ENCODE measurements at places on chromosomes 2 and 18.

DNA sequence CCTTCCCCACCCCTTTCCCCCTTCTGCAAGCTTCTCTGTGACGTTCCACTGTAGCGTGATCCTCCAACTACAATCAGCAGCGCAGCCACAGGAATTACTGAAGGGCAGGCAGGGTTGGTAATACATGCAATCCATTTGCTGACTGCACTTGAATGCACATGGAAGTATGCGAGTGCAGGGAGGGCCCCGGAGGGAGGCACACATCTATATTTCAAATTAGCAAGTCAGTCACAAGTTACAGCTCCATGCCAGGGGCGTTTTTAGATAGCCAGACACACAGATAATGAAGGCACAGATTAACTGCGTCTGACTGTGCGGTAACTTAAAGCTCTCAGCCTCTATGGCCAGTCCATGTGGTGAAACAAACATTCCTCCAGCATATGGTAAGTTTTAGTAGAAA, 209.2 kb upstream of the GATA6 start:
- DNase-seq: no peak

DNA sequence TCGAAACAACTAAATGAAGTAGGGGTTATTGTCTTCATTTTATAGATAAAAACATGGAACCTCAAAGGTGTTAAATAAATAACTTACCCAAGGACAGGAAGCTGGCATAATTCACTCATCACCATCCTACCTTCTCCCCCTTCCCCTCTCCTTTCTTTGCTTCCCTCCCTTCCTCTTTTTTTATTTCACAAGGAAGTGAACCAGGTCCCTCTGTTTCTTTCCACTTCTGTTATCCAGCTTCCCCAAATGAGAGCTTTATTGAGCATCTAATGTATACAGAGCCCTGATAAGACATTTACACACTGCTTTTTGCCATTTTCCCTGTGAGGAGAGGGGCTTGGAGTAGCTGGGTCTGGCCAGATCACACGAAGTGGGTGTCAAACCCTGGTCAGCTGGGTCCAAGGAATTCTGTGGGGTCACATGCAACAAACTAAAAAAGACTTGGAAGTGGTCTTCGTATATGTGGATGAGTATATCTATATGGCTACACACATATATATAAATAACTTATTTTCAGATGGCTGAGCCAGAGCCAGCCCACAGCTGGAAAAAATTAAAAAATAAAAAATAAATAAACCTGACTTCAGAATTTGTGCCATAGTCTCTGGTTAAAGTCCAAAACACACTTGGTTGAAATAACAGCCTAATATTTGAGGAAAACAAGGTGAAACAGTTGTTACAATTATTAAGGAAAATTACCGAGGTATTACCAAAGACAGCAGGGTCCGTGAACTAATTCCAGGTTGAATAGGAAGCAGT, 49.3 kb upstream of the FOSL2 start:
- no peak for DNase-seq

DNA sequence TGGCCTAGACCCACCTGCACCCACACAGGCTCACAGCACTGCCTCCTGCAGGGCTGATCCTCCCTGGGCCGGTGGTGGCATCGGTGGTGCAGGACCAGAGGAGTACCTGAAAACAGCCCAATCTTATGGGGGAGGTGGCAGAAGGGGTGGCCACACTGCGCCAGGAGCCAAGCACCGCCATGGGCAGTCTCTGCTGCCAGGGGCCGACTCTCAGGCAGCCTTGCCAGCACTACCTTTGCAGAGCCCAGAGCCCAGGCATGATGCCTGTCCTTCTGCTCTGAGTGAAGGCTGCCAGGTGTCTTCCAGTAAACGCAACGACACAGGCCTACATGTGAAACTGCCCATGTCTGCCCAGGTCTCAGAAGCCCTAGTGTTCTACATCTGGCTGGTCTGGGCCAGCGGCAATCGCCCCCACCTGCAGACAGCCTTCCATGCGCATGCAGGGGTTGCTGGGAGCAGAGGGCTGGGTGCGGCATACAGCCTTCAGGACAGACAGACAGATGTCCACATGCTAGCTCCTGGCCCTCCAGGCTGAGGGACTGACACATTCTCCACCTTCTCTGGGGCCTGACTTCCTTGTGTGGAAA, 6.8 kb downstream of the HS6ST1 start:
- DNase-seq: no peak

DNA sequence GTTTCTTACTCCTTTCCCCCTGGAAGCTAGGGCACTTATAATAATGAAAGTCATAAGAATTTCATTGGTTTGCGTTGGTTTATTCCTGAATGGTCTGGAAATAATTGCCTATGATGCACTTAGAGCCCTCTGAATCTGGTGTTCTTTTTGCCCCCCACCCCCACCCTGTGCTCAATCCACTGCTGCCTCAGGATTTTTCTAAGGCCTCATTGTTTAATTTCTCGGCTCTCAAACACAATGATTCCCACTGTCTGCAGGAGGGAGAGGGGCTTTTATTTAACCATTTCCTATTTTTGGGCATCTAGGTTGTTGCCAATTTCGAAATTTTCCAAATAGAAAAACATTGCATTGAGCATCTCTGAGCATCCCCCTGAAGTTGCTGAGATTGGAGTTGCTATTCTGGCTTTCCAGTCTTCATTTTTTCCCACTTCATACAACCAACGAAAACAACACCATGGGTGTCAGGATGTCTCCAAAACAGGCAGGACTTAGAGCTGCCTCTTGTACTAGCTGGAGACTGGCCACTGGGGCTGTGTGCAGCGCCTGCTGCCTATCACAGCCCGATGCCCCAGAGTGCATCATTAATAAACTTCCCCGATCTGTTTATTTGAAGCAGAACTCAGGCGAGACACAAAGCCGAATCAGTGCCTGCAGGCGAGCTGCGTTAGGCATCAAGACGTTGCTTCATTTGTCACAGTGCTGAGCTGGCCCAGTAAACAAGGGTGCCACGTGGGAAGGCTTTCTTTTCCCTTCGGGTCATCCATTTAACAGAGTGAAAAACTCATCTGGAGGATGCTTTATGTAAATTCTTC, 1.8 kb upstream of the PCARE start:
- DNase-seq: no peak

DNA sequence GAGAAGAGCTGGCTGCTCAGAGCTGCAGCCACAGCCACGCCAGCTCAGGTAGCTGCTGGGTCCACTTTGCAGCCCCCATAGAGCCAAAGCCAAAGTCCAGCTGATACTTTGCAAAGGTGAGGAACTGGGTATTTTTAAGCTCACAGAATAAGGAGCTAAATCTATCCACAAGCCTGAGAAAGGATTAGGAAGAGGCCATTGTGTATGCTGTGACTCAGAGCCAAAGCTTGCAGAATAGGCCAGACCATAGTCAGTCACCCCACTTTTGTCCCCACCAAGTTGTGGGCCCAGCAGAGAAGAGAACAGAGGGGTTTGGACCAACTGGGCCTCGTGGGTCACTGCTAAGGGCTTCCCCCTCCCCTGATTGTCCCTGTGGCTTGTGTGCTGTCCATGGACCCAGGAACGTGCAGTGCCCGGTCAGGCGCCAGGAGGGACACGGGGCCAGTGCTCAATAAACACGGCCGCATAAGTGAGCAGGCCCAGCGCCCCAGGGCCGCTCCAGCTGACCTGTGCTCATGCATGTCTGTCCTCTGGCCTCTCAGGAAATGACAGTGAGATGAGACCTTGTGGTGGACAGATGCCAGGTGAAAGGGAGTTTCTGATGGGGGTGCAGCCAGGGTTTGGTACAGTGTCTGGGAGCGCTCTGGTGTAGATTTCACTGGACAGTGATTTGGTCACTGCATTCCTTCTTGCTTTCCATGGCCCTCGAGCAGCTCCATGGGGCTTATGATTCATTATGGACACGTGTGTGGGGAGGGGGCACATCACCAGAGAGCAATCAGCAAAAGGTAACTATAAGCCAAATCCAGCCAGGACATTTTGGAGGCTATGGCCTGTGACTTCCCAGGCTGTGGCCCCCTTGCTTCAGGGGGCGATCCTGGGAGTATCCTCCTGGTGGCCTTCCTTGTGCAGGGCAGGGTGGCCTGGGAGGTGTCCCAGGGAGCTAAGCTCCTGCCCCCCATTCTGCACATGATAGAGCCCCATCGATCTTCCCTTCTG, 31.3 kb downstream of the MAL start:
- no peak for DNase-seq

- no peak for DNase-seq
These were observed 160.0 kb downstream of the DNAH6 start for GRCh38 chr2:84676295-84676694.

DNA sequence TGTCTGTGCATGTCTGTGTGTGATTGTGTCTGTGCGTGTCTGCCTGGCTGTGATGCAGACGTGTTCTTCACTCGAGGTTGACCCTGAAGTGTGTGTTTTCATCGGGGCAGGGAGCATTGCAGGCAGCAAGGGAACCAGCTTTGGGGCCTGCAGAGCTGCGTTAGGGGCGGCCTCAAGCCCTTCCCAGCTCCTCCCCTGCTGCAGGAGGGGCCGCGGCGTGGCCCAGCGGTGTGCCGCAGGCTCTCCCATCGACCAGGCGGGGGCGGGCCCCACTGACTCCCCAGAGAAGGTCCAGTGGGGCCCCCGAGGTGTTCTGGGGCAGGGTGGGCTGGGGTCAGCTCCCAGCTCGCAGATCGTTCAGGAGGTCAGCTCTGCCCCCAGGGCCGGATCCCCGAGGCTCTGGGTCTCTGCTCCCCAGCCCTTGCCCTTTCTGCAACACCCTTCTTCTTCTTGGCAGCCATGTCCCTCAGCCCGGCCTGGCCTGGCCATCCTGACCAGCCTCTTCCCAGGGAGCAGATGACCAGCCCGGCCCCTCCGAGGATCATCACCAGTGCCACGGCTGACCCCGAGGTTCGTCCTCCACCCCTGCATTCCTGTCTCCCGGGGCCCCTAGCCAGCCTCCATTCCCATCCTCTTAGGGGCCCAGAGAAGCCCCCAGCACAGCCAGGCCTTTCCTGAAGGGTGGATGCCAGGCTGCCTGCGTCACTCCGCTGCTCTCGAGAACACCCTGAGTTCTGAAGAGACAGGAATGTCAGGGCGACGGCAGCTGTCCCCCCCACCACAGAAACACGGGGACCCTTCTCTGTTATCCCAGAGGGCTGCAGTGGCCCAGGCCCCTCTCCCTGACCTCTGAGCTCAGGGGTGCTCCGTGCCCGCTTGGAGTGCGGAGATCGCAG, 11.1 kb upstream of the KLHL30 start:
- no peak for DNase-seq

GRCh38 chr2:12313445-12314126, 403.1 kb upstream of the TRIB2 start:
- no peak for DNase-seq

DNA sequence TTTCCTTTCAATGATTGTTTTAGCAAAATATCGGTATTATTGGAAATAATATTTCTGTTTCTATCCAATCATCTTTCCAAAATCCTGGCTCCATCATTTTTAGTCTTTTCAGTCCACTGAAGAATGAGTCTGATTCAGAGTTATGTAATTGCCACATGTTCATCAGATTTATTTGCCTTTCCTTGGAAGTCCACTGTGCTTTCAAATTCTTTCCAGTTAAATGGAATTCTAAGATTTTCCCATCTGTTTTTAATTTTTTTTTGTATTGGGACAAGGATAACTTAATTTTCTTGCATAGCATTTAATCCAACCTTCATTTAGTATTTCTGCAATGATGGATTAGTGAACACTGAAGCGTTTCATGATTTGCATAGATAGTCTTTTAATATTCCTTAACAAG, 521.5 kb upstream of the NRXN1 start:
- no peak for DNase-seq

GRCh38 chr18:66819235-66819634, 215.3 kb upstream of the CDH19 start:
- DNase-seq: no peak

DNA sequence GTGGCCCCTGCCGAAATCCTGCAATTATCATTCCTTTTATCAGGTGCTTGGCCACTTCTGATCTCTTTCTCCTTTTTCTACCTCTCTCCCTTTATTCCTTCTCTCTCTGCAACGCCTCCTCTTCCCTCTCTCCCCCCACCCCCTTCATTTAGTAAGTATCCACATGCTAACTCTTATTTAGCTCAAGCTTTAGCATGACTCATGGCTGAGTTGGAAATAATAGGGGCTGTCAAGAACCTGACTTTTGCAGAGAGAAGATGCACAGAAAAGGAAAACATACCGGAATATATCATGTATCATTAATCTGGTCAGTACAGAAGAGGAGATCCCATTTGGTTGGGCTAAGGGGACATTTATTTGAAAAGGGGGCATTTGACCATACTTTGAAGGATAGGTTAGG, 33.1 kb downstream of the FAM171B start:
- DNase-seq: no peak

DNA sequence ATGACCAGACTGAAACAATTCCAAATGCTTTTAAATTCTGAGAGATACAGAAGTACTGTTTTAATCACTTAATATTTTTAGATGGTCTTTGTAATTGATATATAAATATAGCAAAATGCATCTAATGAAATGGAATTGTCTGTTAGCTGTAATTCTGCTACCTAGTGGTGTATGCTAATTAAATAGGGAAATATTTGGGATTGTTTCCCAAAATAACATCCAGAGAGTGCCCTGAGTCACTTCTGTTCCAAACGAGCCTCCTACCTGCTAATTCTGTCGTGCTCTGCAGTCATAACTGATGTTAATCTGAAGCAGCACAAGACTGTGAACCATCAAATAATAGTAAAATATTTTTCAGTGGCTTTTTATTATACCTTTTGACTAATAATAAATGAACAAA, 71.4 kb upstream of the NOSTRIN start:
- DNase-seq: no peak

DNA sequence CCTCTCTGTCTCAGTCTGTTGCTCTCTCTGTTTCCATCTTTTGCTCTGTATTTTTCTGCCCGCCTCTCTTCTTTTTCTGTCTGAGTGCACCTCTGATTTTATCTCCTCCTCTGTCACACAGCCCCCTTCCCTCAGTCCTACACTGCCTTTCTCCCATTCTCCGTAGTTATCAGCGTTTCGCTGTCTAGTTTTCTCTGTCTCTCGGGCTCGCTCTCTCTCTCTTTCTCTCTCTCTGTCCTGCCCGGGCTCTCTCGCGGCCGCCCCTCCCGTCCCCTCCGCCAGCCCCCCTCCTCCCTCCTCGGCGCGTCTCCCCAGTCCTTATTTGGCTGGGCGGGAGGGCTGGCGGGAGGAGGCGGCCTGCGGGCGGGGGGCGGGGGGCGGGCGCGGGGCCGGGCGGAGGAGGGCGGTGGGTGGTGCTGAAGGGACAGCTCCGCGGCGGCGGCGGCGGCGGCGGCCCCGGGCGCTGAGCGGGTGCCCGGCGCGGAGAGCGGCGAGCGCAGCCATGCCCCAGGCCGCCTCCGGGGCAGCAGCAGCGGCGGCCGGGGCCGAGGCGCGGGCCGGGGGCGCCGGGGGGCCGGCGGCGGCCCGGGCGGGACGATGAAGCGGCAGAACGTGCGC, at the start of gene KCNK3:
KCNK3 (plus strand) TSS at position 444 of the 618 bp plus-strand sequence; CDS start at position 598, 154 bp downstream.
- DNase-seq: peak; percentile 30

DNA sequence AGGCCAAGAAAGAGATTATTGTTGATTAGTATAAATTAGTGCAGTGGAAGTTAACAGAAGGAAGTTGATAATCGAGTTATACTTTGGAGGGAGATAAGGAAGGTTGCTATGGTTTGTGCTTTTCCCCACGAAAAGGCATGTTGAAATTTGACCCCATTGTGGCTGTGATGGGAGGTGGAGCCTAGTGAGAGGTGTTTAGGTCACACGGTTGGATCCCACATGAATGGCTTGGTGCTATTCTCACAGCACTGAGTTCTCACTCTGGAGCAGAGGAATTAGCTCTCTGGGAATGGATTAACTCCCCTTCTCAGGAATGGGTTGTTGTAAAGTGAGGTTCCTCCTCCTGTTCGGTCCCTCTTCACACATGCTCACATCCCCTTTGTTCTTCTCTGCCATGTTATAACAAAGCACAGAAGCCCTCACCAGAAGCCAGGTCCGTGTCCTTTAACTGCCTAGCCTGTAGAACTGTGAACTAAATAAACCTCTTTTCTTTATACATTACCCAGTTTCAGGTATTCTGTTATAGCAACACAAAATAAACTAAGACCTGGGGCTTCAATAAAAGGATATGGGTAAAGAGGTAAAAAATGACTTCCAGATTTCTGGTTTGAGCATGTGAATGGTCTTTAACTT, 21.9 kb downstream of the PIGN start:
- DNase-seq: no peak

All from stimulated activated CD4-positive, alpha-beta T cell treated with anti-CD3 and anti-CD28 coated beads, Interleukin-2, amount 100 ng/mL, for 48 hours (primary cell).